Stimulated activated CD4-positive, alpha-beta T cell treated with anti-CD3 and anti-CD28 coated beads, Interleukin-4, amount 100 ng/mL, for 24 hours (primary cell): ENCODE measurements at places on chromosomes 7 and 10.

GRCh38 chr7:95718577-95719410 lies 53.6 kb upstream of the DYNC1I1 start:
- no peak for DNase-seq

GRCh38 chr7:151346-152050 lies 40.9 kb upstream of the FAM20C start:
- no peak for DNase-seq

DNA sequence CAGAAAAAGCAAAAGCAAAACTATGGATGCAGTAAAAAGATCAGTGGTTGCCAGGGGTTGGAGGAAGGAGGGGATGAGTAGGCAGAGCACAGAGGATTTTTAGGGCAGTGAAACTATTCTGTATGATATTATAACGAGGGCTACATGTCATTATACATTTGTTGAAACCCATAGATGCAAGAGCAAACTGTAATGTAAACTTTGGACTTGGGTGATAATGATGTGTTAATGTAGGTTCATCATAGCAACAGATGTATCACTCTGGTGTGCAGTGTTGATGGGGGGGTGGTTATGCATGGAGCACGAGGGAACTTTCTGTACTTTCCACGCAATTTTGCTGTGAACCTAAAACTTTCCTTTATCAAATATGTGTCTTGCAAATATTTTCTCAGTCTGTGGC lies 23.2 kb downstream of the SLK start:
- DNase-seq = no peak

DNA sequence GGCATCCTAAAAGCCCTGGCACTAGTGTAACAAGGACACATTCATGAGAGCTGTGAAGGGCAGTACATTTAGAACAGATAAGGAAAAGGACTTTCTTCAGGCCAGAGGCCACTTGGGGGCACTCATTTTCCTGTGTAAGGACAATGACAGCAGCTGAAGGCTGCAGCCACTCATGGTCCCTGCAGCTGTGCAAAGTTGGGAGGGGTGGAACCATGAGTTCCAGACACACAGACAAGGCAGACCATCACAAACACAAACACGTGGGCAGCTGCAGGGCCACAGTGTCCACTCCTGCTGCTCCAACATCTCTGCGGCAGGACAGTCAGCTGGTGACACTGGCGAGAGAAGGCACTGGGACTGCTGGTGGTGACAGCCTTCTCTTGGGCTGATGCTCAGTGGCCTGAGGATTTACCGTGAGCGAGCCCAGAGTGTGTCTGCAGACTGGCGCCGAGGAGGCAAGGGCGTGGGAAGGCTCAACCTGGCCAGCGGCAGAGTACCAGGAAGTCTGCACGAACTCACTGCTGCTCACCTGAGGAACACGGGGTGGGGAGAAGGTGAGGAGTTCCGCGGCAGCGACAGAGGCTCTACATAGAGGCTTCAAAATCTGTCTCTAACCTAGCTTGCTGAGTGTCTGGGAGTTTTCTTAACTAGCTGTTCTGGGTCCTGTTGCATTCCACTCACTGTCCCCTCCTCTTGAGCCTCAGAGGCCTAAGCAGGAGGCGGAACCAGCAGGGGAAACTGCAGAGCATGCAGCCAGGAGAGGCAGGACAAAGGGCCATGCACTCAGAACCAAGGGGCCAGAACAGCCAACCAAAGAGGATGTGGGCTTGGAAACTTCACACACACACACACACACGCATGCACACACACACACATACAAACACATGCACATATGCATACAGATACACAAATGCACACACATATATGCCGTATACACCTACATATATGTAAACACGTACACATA lies 76.5 kb upstream of the DDC start:
- DNase-seq = no peak

DNA sequence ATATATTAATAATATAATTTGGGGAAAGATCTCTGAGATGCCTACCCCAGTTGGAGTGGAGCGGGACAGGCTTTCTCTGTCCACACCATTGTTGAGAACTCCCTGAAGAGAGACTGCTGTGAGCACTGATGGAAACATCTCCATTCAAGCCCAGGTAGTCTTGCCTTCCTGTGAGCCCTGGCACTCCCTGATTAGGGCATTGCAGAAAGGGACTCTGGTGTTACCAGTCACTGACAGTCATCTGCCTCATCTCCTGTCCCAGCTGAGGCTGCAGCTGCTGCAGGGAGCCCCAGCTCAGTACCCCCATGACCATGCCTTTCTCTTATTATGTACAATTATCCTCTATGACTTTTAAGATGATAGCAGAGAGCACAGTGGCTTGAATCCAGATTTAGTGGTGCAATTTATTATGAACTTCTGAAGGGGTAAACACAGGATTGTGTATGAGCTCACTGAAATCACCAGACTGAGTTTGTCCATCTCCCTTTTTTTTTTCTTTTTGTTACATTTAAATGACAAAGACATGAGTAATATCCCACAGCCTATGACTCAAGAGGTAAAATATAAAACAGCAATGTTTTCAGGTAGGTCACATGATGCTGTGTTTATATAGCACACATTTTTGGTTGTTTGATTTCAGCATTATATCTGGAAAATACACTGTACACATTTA lies 236.9 kb downstream of the SLC25A13 start:
- no peak for DNase-seq

DNA sequence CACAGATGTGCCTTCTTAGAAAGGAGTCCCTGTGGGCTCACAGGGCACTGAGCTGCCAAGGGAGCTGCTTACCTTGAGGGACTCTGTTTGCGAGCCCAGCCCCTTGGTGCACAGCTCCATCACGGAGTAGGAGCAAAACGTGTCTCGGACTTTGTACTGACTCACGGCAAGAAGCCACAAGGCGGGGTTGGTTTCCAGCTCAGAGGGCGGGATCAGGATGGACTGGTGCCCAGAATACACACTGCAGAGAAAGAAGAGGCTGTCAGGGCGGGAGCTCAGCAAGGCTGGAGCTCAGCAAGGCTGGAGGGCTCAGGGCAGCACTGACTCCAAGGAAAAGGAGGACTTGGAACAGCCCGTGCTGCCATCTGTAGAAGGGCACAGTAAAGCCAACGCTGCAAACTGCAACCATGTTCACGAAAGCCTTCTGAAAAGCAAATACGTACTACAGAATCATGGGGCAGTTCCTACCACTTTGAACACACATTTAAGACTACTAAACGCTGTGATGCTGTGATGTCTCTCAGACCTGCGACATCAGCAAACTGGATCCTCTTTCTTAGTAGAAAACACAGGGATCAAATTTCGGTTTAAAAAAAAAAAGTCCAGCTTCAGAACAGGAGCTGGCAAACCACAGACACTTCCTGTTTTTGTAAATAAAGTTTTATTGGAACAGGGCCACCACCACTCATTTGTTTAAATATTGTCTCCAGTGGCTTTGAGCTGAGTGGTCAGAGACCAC lies 194.3 kb downstream of the ZMYND11 start:
- DNase-seq = peak; percentile 33

DNA sequence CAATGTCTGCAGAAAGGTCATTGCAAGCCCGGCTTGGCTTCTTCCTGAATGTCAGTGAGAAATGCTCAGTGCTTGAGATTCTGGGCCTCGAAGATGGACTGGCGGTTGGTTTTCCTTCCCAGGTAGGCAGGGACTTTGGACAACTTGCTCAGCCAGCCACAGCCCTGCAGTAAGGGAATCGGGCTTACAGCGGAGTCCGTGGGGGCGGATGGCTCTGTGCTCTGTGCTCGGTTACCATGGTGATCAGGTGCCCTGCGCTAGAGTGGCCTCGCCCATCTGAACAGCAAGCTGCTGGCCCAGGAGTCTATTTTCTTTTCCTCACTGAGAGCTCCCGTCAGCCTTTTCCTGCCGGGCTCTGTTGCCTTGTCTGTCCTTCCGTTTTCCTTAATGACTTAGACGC lies 77.8 kb upstream of the SH2B2 start:
- no peak for DNase-seq

GRCh38 chr10:125153703-125154490 lies 6.5 kb downstream of the CTBP2 start:
- no peak for DNase-seq
